ENCODE measurements at places on chromosomes 16 and 17.

- peak; percentile 32 for DNase-seq
Measured at GRCh38 chr16:10828851-10829366, 10.3 kb upstream of the TVP23A start.

- DNase-seq: no peak
Measured at GRCh38 chr17:40363111-40363827, 1.3 kb downstream of the GJD3 start.

- DNase-seq: no peak
Measured at GRCh38 chr17:17506893-17507464, 10.8 kb upstream of the RASD1 start.

GRCh38 chr17:78343543-78344201 lies 16.2 kb downstream of the SOCS3 start:
- DNase-seq: no peak

DNA sequence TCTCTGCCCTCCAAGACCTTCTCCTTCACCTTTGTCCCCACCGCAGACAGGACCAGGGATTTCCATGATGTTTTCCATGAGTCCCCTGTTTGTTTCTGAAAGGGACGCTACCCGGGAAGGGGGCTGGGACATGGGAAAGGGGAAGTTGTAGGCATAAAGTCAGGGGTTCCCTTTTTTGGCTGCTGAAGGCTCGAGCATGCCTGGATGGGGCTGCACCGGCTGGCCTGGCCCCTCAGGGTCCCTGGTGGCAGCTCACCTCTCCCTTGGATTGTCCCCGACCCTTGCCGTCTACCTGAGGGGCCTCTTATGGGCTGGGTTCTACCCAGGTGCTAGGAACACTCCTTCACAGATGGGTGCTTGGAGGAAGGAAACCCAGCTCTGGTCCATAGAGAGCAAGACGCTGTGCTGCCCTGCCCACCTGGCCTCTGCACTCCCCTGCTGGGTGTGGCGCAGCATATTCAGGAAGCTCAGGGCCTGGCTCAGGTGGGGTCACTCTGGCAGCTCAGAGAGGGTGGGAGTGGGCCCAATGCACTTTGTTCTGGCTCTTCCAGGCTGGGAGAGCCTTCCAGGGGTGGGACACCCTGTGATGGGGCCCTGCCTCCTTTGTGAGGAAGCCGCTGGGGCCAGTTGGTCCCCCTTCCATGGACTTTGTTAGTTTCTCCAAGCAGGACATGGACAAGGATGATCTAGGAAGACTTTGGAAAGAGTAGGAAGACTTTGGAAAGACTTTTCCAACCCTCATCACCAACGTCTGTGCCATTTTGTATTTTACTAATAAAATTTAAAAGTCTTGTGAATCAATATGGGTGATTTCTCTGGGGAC lies 12.2 kb downstream of the CX3CL1 start:
- DNase-seq: no peak

DNA sequence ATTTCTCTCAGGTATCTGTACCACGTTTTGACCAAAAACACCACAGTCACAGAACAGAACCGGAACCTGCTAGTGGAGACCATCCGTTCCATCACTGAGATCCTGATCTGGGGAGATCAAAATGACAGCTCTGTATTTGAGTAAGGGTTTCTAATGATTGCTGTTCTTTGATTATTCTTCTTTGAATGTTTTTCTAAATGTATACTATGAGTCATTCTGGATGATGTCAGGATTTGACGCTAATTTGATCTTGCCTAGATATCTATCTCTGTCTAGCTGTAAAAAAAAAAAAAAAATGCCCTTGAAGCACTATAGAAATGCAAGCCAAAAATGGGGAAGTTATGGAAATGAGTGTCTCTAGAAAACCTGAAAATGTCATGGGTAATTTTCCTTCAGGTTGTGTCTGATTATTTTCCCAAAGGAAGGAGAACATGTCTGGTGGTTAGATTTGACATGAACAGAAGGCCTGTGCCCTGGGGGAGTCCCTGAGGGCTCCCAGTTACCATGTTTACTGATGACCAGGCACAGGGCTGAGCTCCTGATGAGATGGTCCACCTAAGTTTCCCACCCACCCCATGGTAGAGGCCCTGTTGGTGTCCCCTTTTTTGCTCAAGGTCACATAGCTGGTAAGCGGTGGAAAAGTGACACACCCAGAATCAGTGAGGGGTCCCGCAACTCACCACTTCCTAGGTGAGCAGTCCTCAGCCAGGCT lies 13.6 kb downstream of the CLEC16A start:
- no peak for DNase-seq

DNA sequence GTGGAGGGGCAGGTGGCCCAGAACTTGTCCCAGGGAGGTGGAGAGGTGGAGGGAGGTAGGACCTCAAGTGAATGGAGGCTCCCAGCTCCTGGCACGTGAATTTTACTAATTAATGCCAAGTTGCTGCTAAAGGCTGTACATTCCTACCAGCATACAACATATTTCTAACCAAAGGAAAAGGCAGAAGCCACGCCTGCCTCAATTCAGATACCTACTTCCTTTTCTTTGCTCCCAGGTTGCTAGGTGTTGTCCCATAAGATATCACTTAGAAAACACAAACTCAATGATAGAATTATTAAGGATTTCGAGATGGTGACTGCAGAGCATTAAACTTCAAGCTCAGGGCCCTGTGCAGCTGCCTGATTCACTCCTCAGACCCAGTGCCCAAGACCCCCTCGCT lies 20.5 kb upstream of the SMPD3 start:
- DNase-seq: no peak

- no peak for DNase-seq
Measured at GRCh38 chr17:5861854-5862253, 208.3 kb upstream of the WSCD1 start.

GRCh38 chr16:89984216-89984615 lies 35.0 kb downstream of the DBNDD1 start:
- no peak for DNase-seq

DNA sequence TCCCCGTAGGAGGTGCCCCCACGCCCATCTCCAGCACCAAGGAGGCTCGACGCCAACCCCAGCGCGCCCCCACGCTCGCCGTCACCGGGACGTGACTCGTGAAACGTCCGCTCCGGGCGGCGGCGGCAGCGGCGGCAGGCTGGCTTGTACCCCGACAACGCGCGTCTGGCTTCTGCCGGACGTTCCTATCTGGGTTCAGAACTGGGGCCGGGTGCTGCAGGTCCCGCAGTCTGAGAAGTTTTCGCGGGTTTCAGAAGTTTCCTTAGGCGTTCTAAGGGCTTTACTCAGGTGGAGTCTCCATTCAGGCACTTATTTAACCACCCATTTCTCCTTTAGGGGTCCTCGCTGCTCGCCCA lies 672 bp upstream of the ALKBH5 start:
- DNase-seq: peak; percentile 93

DNA sequence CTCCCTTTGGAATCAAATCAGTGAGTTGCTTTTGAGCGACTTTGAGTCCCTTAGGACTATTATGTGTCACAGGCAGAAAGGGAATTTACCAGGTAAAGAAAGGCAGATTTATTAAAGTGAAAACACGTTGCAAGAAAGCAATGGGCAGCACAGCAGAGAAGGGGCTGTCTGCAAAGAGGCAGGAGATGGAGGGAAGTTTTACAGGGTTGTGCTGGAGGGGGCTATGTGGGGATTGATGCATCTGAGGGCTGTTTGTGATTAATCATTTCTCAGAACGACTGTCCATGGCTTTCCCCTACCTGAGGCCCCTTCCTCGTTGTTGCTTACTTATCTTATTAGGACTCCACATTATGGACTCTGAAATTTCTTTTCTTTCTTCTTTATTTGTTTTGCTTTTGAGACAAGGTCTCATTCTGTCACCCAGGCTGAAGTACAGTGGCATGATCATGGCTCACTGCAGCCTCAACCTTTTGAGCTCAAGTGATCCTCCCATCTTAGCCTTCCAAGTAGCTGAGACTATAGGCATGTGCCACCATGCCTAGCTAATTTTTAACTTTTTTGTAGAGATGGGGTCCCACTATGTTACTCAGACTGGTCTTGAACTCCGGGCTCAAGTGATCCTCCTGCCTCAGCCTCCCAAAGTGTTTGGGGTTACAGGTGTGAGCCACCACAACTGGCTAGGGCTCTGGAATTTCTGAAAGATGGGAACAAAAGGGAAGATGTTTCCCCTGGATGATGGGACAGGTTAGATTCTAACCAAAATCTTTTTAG lies 5.5 kb downstream of the WWP2 start:
- no peak for DNase-seq

DNA sequence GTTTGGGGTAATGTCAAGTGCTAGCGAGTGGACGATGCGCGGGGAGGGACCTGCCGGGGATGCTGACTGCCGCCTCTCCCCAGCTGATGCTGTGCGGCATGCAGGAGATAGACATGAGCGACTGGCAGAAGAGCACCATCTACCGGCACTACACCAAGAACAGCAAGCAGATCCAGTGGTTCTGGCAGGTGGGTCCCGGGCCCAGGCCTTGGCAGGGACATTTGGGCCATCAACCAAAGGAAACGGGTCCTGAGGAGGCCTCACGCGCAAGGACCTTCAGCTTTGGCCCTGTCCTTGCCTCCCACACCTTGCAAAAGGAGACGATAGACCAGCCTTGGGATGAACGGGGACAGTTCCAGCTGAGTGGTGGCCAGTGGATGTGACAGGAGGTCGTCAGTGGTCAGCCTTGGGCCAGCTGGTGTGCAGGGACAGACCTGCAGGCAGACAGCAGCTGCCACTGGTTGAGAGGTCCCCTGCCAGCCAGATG lies 13.6 kb upstream of the CLEC18A start:
- no peak for DNase-seq

- no peak for DNase-seq
Measured at GRCh38 chr16:51630076-51630475, 479.0 kb upstream of the SALL1 start.

GRCh38 chr17:53633856-53634255 lies 188.9 kb upstream of the KIF2B start:
- DNase-seq: no peak

GRCh38 chr17:1362964-1363363 lies 37.1 kb downstream of the YWHAE start:
- no peak for DNase-seq

- no peak for DNase-seq
Measured at GRCh38 chr17:44798356-44798755, 31.7 kb downstream of the GJC1 start.

DNA sequence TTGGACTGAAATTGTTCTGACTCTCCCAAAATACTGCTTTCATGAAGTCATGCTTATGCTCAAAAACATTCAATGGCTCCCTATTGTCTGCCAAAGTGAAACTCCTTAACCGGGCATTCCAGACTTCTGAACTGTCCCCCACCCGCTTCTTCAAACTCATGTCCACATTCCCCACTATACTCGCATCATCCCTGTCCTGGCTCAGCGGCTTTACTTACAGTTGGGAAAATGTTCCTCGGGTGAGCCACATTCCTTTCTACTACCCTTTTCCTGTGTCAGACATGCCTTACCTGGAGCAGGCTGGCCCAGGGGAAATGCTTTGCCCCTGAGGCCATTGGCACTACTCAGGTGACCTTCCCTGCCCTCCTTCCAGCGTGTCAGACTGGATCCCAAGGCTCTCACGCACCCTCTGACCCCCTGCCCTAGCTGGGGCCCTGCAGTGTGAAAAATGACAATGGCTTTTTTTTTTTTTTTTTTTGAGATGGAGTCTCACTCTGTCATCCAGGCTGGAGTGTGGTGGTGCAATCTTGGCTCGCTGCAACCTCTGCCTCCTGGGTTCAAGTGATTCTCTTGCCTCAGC lies 5.3 kb downstream of the CYGB start:
- no peak for DNase-seq

DNA sequence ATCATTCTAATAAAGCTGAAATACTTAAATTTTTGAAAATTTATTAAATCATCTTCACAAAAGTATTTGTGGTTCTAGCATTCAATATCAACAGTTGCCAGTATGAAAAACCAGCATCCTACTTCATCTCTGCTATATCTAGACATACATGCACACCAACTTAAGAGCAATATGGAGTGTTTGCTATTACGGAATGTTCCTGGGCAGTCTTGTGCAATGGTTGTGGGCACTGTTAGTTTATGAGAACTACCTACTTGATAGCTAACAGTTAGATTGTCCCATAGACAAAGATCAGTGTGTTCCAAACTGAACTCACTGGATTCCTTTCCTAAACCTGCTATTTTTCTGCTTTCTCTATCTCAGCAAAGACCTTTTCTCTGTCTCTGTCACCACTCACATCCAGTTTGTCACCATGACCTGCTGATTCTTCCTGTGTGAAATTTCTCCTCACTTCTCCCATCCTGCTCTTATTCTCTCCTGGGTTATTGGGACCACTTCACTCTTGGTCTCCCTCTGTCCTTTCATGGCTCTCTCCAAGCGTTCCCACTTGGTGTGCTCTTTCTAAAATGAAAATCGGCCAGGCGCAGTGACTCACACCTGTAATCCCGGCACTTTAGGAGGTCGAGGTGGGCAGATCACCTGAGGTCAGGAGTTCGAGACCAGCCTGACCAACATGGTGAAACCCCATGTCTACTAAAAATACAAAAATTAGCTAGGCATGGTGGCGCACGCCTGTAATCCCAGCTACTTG lies 27.7 kb downstream of the CNTROB start:
- no peak for DNase-seq

GRCh38 chr16:23055481-23055880 lies 93.8 kb downstream of the USP31 start:
- DNase-seq: no peak

DNA sequence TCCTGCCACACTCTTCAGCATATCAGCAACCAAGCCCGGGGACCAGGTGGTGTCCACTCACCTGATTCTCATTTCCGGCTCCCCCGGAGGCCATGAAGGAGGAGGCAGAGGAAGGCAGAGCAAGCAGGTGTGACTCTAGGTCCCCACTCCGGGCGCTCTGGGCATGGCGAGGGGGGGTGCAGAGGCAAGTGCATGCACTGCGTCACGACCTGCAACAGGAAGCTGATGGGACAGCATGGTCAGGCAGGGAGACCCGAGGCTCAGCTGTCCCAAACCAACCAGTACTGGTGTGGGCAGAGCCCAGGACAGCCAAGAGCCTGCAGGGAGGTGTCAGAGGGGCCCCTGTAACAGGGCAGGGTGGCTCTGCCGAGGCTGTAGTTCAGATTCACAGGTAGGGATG lies 2.1 kb upstream of the ENGASE start:
- no peak for DNase-seq

DNA sequence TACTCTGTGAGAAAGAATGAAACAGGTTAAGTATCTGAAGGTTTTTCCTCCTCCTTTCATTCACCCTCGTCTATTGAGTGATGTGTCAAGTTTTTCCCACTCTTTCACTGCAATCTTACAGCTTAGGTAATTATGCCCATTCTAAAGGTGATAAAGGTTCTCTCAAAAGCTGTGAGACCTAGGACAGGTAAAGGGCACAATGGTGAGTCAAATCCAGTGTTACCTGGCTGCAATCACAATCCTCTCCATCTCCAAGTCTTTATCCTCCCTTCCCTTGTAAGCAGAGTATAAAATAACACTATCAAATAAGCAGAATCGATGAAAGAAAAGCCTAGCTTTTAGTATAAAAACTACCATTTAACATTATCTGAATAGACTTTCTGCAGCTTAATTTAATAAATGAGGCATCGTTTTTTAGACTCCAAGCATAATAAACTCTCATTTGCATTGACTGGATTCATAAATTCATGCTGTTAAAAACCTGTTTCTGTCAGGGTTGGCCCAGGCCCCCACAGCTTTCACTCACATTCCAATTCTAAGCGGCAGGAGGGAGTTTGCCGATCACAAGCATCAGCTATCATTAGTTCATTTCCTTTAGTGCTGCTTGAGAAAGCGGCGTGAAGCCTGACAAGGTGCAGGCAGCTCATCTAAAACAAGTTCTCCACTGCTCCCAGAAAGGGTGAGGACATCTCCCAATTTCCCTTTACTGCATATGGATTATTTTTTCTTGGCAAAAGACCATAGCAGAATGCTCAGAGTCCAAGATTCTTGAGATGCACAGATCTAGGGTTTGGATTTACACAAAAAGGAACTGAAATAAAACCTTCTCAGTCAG lies 67.8 kb downstream of the CDH8 start:
- no peak for DNase-seq
